GM10248 (cell line): ENCODE measurements at places on chromosomes 5 and 9.

DNA sequence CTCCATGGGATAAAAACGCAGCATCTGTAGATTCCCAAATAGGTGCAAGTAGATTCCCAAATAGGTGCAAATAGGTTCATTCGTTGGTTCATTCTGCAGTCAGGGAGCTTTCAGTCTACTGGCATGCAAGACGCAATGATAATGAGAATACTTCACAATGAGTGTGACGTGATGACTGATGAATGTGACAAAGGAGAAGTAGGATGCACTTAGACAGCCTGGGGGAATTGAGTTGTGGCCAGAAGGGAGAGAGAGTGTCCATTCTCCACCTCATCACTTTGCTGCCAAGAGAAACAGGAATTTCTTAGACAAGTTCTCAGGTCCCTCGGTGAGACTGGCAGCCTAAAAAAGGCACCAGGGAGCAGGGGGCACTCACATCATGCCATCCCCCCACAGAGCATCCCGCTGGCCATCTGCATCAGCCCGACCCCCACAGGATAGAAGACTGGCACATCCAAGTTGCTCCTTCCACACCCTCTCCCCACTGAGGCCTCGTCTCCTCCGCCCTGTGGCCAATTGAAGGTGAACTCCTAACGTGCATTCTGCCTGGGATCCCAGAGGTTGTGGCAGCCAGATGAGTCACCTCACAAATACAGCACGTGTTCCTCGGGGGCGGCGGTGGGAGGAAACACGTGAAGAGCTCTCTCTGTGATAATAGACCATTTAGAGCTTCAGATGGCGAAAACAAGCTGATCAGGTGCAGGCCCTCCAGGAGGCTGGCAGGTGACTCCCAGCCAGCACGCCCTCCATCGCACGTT, 19.9 kb upstream of the KCNIP1 start:
- DNase-seq = no peak

- DNase-seq = no peak
Observed at GRCh38 chr9:79378107-79378506, 193.7 kb upstream of the TLE4 start.

DNA sequence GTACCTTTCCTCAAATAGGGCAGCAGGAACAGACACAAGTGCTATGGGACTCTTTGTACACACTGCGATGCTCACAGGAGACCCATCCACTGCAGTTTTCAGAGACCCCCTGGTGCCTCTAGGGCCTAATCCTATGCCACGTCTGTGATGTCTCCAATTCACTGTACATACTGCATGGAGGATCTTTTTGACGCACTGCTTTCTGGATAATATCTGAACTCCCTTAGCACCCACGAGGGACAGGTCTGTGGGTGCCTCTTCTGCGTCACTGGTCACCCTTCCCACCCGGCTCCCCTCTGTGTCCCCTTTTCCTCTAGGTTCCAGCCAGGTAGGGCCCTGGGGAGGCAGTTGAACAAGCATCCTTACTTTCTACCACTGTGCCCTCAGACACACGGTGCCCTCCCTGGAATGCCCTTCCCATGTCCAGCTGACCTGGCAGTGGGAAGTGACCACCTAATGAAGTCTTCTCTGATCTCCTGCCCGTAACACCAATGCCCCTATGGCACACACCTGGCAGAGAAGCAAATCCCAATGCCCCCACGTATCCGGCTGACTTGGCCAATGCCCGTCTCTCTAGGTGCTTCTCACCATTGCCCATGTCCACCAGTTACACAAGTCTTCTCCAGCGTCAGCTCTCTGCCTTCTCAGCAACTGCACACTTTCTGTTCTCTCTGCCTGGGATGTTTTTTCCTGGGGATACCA, 41.5 kb downstream of the FOXI1 start:
- no peak for DNase-seq

GRCh38 chr5:132708645-132709044, 28.7 kb downstream of the KIF3A start:
- DNase-seq = no peak

- no peak for DNase-seq
Observed at GRCh38 chr5:176886336-176887251, 12.6 kb downstream of the HK3 start.

DNA sequence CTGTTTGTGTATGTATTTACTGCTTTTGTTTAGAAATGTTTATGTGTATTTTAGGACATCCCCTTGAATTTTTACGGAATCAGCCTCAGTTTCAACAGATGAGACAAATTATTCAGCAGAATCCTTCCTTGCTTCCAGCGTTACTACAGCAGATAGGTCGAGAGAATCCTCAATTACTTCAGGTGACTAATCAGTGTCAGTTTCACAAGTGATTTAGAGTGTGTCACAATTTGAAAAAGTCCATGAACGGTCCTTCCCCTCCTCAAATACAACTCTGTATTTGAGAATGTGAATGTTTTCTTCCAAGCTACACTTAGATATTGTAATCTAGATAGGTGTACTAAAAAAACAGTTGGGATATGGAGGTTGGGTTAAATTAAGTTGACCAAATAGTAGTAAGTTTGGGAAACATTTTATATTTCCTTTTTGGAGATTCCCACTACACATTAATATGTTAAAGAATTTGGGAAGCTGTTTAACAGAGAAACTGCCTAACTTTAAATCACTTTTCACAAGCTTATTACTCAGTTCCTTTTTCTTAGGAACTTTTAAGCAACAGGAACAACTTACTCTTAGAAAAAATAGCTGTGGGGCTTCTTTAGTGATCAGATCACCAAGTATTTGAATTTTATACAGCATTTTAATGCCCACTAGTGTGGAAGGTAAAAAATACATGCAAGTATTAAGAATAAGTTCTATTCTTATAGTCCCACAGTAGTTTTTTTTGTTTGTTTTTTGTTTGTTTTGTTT, 40.9 kb downstream of the RAD23B start:
- no peak for DNase-seq

GRCh38 chr9:83138422-83139135, 75.6 kb upstream of the RASEF start:
- no peak for DNase-seq
